ENCODE measurements at places on chromosomes 7 and 10.

DNA sequence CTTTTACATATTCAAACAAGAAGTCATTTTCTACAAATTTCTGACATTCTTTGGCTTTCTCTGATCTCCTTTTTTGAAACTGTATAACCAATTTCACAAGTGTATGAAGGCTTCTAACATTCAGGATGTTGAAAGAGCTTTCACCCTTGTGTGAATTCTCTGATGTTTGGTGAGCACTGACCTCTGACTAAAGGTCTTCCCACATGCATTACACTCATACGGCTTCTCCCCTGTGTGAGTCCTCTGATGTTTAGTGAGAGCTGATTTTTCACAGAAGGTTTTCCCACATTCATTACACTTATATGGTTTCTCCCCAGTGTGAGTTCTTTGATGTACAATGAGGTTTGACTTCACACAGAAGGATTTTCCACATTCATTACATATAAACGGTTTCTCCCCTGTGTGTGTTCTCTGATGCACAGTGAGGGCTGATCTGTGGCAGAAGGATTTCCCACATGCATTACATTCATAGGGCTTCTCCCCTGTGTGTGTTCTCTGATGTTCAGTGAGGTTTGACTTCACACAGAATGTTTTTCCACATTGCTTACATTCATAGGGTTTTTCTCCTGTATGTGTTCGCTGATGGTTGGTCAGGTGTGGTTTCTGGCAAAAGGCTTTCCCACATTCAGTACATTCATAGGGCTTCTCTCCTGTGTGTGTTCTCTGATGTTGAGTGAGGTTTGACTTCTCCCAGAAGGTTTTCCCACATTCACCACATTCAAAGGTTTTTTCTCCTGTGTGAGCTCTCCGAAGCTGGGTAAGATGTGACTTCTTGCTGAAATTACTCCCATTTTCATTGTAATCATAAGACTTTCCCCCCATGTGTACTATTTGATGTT is 25.7 kb downstream of the ZNF248 start:
- no peak for DNase-seq

DNA sequence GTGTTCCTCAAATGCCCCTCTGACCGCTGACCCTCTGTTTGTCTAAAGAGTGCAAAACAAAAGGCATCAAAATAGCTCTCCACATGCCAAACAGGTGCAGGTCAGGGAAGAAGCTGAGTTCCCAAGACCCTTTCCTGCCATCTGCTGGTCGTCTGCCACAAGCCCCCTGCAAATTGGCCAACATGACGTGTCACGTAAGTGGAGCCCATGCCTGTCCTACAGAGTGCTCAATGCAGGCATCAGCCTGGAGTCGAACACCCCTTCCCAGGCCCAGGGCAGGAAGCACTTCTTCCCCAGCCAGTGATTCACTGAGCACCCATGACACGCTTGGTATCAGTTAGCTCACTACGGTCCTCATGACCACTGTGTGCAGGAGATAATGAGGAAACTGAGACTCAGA is 14.1 kb downstream of the TMEM72 start:
- no peak for DNase-seq

GRCh38 chr10:440127-440526 is 249.3 kb downstream of the DIP2C start:
- DNase-seq = no peak

DNA sequence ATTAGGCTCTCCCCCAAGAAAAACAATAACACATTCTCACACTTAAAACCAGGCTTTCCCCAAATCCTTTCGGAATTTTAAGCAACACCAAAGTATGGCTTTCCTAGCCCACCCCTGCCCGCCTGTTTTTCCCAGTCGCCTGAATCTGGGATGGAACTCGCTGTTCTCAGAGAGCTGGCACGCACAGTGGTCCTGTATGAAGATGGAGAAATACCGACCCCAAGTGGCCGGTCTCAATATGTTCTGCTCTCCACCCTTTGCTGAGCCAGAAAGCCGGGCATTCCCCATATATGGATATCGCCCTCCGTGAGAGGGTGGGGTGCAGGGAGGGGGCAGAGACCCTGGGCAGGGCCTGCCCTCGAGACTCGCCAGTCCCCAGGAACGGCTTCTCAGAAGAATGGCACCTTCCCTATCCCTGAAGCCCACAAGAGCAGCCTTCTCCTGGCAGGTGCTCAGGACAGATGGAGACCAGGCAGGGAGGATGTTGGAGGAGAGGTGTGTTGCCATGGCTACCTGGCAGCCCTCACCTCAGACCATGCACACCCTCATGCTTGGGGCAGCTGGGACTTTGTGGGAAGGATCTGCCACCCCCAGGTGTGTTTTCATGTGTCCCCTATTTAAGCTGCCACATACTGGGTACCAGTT is 3.4 kb downstream of the TACR2 start:
- DNase-seq = no peak

DNA sequence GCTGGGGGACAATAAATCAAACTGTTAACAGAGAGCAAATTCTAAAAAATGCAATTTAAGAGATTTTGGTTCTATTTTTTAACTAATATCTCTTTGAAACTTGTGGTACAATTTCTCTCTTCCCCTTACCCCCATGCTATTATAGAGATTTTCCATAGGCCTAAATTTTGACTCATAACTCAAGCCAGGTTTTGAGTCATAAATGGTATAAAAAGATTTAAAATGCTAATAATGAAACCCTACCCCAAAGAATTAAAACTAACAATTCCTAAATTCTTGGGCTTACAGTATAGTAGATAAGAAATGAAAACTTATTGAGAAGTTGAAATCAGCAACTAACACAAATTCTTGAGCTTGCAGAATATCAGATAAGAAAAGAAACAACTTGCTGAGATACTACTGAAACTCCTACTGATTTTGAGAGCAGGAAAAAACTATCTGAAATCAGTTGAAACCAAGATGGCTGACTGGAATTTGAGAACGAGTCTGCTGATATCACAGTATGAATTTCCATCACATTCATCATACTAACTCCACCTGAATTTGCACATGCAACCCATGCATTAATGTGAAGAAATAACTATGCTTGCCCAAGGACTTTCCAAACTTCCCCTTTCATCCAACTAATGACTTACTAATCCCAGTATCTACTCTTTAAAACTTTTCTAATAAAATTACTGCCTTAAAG is 36.3 kb downstream of the POT1 start:
- DNase-seq = no peak

DNA sequence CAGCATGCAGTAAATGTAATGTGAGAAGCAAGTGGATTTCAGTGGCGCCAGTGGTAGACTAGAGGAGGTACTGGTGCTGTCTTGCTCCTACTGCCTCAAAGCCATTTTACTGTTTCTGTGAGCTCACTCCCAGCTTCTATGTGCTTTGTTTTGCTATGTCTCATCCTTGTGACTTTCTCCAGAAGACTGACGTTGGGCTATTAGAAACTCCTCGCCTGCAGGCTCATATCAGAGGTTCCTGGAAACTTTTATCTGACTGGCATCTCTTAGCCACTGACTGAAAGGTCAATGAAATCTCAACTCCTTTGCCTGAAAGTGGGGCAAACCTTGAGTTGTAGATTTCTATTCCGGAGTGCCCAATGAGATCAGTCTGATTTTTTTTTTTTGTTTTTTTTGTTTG is 66.4 kb upstream of the SORCS1 start:
- no peak for DNase-seq

DNA sequence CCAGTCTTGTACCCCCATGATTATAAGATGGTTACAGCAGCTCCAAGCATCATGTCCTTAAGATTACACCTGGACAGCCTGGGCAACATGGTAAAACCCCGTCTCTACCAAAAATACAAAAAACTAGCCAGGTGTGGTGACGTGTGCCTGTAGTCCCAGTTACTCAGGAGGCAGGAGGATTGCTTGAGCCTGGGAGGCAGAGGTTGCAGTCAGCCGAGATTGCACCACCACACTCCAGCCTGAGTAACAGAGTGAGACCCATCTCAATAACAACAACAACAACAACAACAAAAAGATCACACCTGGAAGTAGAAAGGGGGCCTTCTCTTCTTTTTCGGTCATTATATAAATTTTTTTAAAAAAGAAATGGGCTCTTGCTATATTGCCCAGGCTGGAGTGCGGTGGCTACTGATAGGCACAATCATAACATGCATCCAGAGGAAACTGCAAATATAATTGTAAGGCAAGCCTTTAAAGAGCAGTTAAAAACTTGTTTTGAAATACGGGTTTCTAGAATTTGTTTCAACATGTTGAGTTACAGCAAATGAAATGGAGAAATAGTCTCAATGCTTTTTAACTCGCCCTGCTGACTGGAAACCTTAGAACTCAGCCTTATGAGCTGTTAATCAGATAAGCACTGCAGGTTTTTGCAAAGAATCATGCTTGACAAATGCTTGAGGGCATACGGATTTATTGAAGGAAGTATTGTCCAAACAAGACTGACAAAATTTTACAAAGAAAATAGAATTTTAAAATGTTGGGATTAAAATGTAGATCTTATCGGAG is 4.7 kb upstream of the ENTPD7 start:
- no peak for DNase-seq

- DNase-seq = no peak
These were observed 267.5 kb downstream of the SDK1 start for GRCh38 chr7:3568516-3568915.

DNA sequence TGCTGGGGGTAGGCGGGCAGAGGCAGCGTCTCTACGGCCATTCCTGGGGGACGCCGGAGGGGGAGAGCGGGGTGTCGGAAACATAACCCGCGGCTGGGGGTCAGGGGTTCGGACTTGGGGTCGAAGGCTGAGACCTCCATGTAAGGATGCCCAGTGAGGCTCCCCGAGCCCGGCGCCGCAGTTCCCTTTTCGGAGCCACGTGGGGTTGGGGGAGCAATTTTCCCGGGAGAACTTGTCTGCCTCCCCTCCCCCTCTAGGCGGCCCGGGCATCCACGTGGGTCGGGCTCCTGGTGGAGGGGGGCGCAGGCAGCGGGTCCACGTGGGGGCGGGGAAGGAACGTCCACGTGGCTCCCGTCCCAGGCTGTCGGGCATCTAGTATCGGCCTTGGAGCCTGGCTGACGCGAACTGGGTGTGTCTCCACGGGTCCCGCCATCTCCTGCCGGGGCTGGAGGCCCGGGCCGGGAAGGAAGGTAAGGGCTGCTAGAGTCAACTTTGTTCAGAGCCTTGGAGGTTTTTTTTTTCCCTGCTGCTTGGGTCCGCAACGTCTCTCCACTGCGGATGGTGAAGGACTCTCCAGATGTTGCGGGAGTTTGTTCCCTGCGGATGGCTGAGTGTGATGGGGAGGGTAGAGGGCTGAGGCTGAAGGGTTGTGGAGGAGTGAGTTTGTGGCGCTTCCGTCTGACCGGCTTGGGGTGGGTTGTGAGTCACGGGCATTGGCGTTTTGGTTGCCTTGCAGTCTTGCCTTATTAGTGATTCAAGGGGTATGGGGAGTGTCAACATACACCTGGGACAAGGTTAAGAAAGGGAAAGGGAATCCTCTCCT is 744 bp downstream of the PPRC1 start:
- DNase-seq = peak; percentile 60

DNA sequence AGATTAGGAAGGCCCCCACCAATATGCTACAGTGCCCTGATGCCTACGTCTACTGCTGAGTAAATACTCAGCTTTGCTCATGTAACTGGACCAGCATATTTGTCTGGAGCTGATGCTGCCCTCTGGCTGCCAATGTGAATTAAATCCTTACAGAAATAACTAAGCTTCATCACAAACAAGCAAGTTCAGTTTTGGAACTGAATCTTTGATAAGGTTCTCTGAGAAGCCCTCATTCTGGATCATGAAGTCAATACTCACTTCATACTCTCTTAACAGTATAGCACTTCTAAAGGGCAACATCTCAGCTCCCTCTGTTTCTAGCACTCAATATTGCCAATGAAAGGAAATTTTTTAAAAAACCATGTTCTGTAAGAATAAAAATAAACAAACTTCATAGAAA is 246.7 kb downstream of the ETV1 start:
- no peak for DNase-seq

Measured in omental fat pad (tissue), 4 donors.